Caki2 (cell line): ENCODE measurements at places on chromosomes 2 and 18. TPM values are rescaled to one million over a fixed set of nuclear protein-coding genes. Genes with fewer than 3 reads are reported as not detected.

The CEBPZOS gene
- total RNA-seq, result 22.1 and 25.8 TPM in 2 replicates

The IL37 gene
- total RNA-seq, result not detected in 2 replicates

The SFXN5 gene
- 8.6 and 13.8 TPM in 2 replicates for total RNA-seq

The AMER3 gene
- total RNA-seq, result not detected in 2 replicates

The IKZF2 gene
- 0.14 and 0.52 TPM in 2 replicates for total RNA-seq

The EIF2AK2 gene
- total RNA-seq, result 16.8 and 17.0 TPM in 2 replicates

The SCYGR4 gene
- total RNA-seq, result not detected in 2 replicates

The TMEM198 gene
- total RNA-seq, result 4.5 and 9.3 TPM in 2 replicates

The CNTNAP5 gene
- not detected in 2 replicates for total RNA-seq

The IL36A gene
- not detected in 2 replicates for total RNA-seq
